Stimulated activated CD8-positive, alpha-beta memory T cell treated with anti-CD3 and anti-CD28 coated beads, Interleukin-2, amount 100 ng/mL, for 1 hour (primary cell): ENCODE measurements at places on chromosomes 12 and 14.

GRCh38 chr12:110426406-110426805 is 22.9 kb upstream of the ANAPC7 start:
- DNase-seq, result no peak

DNA sequence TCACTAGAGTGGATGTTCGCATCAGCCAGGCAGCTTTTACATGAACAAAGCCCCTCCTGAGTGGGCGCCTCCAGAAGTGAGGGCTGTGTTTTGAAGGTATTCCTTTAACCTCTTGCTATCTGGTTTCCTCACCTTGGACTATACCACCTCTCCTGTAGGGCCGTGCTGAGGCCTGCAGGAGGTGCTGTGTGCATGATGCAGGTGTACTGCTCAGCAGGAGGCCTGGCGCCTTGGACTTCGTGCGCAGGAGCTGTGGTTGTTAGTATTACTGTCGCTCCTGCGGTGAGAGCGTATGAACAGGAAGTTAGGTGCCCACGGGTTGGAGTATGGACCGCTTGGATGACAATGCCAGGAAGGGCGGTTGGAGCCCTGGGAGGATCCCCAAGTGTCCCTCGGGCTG is 130.7 kb downstream of the TSPAN9 start:
- no peak for DNase-seq

GRCh38 chr12:98653866-98654493 is 8.9 kb downstream of the APAF1 start:
- no peak for DNase-seq

DNA sequence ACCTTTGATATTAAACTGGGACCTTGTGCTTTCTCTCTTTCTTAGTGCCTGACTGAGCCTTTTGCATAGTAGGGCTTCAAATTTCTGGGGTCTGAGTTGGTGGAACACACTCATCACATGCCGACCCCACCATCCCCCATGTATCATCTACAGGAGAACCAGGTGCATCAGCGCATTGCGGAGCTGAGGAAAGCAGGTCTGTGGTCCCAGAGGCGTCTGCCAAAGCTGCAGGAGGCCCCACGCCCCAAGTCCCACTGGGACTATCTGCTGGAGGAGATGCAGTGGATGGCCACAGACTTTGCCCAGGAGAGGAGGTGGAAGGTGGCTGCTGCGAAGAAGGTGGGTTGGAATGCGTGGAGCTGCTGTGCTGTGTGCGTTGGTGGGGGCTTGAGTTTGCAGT is 37.8 kb downstream of the EP400 start:
- no peak for DNase-seq
